ENCODE measurements at places on chromosomes 11 and 22. TPM values are rescaled to one million over a fixed set of nuclear protein-coding genes. Genes with fewer than 3 reads are reported as not detected.

The SLC22A9 gene
- not detected for total RNA-seq

The KCNJ1 gene
- total RNA-seq = not detected

The GRAMD1B gene
- 3.2 TPM for total RNA-seq

The HEPHL1 gene
- total RNA-seq = not detected

The FLRT1 gene
- total RNA-seq = 0.38 TPM

The OR51T1 gene
- not detected for total RNA-seq

The CENPM gene
- 18.8 TPM for total RNA-seq

The KCNA4 gene
- not detected for total RNA-seq

The C11orf86 gene
- 26.9 TPM for total RNA-seq

The NXPE2 gene
- total RNA-seq = 20.4 TPM

The OR8D4 gene
- total RNA-seq = 0.87 TPM

The AKIP1 gene
- 17.0 TPM for total RNA-seq

The DDTL gene
- total RNA-seq = 3.8 TPM

The SCT gene
- 1.0 TPM for total RNA-seq

The SCGB1C1 gene
- total RNA-seq = not detected

The TEX12 gene
- total RNA-seq = 0.60 TPM

The GAL3ST3 gene
- total RNA-seq = not detected

The OR5P2 gene
- total RNA-seq = not detected

The TTC36 gene
- 1.3 TPM for total RNA-seq

Data from mucosa of descending colon (tissue), 3 donors.